ENCODE measurements at places on chromosomes 1 and 21.

GRCh38 chr1:174656409-174657059 is 208.8 kb downstream of the GPR52 start:
- DNase-seq = no peak

DNA sequence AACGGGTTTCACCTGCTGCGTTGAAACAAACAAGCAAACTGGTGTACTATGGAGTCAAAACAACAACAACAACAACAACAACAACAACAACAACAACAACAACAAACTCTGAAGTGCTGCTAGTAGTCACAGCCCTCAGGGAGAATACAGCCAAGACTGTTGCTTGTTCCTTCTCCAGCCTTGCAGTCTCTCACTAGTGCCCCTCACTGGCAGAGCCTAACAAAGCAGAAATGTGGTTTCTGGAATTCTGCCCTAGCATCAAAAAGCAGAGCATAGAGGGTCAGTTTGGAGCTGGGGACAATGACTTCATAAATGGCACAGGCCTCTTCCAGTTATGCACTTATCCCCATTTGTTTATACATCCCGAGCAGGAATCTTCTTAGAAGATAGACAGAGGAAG is 187.4 kb downstream of the KCNK2 start:
- no peak for DNase-seq

- no peak for DNase-seq
Measured at GRCh38 chr1:160251011-160251410, 11.3 kb downstream of the DCAF8 start.

GRCh38 chr1:15938628-15939161 is 37.2 kb downstream of the ZBTB17 start:
- no peak for DNase-seq

- DNase-seq = no peak
Measured at GRCh38 chr1:47963568-47964358, 33.4 kb downstream of the TRABD2B start.

GRCh38 chr1:207791290-207791689 is 39.4 kb downstream of the CD46 start:
- no peak for DNase-seq

DNA sequence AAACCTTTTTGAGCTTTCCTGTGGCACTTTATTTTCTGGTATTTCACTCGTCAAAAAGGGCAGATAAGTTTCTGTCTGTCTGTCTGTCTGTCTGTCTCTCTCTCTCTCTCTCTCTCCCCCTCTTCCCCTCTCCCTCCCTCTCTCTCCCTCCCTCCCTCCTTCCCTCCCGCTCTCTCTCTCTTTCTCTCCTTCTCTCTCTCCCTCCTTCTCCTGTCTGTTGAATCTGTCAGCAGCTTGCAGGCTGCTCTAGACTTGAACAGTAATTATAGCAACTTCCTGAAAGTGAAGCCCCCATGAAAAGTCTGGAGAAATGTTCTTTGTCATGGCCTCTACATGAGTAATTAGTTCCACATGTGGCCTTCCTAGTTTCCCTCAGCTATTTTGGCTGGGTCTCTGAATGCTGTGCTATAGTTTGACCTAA is 275.2 kb upstream of the C1orf105 start:
- no peak for DNase-seq

DNA sequence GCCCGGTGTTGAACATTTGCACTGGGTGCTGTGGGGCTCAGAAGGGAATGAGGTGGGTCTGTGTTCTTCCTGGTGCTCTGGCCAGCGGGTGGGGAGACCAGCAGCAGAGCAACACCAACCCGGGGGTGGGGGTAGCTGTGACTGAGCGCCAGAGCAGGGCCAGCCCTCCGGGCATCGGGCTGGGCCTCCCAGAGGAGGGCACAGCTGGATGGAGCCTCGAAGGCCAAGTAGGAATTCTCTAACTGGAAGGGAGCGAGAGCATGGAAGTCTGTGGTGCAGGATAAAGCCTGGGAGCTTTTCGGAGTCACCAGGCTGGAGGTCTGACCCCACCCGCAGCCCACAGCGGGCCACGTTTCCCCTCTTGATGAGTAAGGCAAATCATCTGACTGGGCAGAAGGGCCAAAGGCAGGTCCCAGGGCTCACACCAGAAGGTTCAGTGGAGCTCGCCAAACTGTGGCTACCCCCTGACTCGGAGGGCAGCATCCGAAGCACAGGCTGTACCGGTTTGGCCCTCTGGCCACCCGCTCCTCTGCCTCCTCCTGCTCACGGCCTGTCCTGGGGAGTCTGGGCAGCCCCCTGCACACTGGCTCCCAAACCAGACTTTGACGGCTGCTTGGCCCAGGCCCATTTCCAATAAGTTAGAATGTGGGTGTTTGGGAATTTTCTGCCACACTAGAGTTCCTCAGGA is 18.8 kb downstream of the SLC1A7 start:
- no peak for DNase-seq

DNA sequence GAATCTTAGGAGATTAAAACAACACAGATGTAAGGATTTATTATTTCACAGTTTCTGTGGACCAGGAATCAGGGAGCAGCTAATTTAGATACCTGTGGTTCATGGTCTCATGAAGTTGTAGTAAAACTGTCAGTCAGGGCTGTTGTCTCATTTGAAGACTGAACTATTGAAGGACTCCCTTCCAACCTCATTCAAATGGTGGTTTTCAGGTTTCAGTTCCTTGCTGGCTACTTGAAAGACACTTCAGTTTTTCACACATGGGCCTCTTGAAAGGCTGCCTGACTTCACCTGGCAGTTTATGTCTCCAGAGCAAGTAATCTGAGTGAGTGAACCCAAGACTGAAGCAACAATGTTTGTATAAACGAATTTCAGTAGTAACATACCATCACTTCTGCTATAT is 915.9 kb downstream of the PLA2G4A start:
- peak; percentile 12 for DNase-seq

GRCh38 chr21:41280115-41280919 is 36.3 kb upstream of the FAM3B start:
- no peak for DNase-seq

DNA sequence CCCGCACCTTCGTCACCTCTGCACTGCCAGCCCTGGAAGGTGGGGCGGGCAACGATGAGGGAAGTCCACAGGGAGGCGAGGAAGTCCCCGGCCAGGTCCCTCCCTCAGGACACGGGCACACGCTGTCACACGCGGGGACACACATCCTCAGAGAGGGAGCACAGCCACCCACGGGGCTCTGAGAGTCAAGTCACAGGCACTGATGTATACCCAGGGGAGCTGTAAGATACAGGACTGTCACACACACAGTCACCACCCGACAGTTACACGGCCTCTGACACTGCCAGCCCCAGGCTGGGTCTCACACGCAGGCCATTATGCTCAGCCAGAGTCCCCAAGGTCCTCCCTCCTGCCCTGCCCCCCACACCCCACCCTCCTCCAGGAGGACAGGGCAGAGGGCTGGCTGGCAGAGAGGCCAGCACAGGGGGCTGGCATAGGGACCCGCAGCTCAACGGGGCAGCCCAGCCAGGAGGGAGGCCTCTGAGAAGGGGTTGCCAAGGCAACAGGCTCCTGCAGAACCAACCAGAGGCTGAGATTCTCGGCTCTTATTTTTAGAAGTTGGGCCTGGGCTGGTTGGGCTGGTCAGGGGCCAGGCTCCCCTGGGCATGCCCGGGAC is 17.7 kb upstream of the ADGRB2 start:
- DNase-seq = no peak

GRCh38 chr1:175192630-175193526 is at the start of gene KIAA0040:
Gene KIAA0040, minus strand, starts transcription at chr1:175192776. Its CDS starts 31,763 bp downstream, at chr1:175161013.
- DNase-seq = peak; percentile 30

- DNase-seq = no peak
Measured at GRCh38 chr1:172470149-172470548, 26.3 kb upstream of the PIGC start.

GRCh38 chr1:39957299-39958015 is 2.5 kb downstream of the MFSD2A start:
- no peak for DNase-seq

- no peak for DNase-seq
Measured at GRCh38 chr1:51504806-51505525, 14.1 kb downstream of the EPS15 start.

DNA sequence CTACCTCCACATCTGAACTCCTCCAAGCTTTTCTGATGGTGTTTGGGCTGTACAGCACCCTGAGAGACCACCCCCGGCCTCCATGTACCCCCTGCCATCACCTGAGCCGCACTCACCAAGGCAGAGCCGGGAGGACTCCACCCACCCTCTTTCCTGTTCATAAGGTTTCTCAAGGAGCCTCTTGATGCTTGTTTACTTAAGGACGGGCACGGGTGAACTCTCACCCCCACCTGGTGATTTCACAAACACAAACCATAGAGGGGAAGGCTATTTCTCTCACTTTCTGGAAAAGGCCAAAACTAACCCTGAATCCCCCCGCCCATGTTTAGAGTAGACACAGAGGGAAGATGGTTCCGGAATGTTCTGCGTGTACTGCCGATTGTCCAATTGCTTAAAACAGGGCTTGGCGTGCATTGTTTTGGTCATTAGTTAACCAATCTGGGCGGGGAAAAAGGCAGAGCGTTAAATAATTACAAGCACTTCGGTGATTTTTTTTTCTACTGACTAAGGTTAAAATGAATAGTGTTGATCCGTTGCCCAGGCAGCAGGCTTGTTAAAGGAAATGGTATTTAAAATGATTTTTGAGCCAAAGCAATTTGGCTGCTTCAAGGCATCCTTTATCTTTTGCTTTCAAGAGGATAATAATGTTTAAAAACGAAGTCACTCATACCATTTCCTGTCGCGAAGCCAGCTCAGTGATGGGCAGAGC is 279.8 kb upstream of the VAMP3 start:
- DNase-seq = no peak

- no peak for DNase-seq
Measured at GRCh38 chr1:33986390-33987095, 122.7 kb downstream of the HMGB4 start.

DNA sequence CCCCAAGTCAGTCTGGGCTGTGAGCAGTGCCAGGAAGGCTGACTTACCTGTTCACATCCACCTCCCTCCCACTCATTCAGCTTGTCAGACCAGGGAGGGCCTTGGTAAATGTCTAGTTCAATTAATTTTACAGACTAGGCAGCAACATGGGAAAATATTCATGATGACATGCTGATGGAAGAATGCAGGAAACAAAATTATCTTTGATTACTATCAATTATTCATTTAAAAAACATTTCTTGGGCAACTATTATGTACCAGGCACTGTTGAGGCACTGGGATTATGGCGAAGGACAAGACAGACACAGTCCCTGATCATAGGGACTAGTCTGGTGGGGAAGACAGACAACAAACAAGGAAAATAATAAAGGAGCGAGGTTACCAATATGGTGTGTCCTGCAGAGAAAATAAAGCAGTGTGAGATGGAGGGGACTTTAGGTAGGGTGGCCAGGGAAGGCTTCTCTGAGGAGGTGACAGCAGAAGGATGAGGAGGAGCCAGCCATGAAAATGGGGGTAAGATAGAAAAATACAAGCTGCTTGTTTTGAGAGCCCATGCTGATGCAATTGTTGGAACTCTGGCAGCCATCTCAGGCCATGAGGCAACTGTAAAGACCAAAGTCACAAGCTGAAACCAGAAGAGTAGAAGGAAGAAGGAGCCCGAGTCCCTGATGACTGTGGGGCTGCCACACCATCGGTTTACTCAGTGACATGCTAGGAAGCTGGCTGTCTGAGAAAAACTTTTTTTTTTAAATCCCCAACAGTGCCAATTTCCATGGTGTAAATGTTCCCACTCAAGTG is 14.0 kb downstream of the TRIM62 start:
- DNase-seq = no peak

GRCh38 chr1:180256341-180257027 is 26.4 kb downstream of the LHX4 start:
- DNase-seq = peak; percentile 40

GRCh38 chr1:226405411-226405988 is 2.4 kb downstream of the PARP1 start:
- DNase-seq = no peak

- no peak for DNase-seq
Measured at GRCh38 chr1:173448945-173449344, 28.2 kb upstream of the PRDX6 start.
